ENCODE measurements at places on chromosomes 2 and 18.

- peak; percentile 90 for DNase-seq
Observed at GRCh38 chr2:149648282-149649030, 60.9 kb upstream of the MMADHC start.

GRCh38 chr18:10417664-10418063 lies 36.8 kb upstream of the APCDD1 start:
- no peak for DNase-seq

DNA sequence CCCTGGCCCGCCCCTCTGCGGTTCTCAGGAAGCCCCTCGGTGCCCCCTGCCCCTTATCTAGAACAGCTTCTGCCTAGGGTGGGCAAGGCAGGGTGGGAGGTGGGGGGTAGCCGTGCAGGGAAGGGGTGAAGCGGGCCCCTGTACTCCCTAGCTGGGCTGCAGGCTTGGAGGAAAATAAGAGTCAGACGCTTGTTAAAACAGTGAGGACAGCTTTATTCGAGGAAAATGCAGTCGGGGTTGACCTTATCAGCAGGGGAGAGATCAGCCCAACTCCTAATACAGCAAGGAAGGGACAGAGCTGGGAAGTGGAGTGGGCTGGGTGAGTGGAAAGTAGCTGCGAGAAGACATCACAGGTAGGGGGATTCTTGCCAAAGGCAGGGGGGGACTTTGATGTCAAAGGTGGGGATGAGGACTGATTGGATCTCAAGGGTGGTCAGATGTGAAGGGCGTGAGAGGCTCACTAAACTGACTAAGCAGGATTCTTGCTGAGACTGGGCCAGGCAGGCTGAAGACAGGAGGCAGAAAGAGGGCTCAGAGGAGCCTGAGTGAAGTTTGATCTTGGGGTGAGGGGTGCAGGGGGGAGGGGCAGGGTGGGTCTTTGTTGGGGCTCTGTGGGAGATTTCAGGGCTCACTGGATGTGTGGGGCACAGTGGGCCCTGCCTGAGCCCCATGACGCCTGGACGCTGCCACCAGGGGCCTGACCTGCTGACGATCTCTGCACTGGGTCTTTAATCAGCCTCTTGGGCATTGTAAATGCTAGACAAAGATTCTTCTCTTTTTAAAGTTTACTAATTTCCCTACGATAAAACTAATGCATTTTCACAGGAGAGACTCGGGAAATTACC lies 29.9 kb downstream of the HPCAL1 start:
- DNase-seq: peak; percentile 7

DNA sequence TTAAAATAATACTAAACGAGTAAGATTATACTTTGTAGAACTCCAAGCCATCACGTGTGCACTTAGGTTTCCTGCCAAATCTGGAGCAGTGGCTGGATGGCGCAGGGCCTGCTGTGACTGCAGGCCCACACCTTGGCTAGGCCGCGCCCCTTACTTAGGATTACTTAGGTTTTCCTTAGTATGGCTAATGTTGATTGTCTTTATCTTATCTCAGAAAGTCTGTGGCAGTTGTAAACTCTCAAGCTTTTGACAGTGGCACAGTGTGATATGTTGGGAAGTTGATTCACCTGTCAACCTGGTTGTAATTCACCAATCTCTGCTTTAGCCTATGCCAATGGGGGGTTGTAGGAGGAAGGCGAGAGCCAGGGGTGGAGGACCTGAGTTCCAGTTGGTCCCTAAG lies 208.4 kb downstream of the ZNF407 start:
- DNase-seq: no peak

DNA sequence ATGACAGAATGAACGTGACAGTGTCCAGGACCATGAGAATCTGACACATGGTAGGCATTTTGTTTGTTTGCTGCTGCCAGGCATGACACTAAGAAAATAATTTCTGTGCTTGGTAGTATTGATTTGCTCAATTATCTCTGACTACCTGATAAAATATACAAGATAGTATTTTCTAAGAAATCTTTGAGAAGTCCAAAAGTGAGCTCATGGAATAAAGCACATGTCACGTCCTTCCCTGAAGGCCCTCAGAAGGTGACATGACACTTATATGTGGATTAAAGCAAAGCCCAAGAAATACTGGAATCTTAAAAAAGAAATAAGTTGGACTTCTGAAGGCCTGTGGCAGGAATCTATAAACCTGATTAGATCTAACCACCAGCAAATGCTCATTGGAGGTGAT lies 3.8 kb upstream of the TTN start:
- DNase-seq: no peak

GRCh38 chr2:142803158-142803557 lies 74.3 kb upstream of the KYNU start:
- no peak for DNase-seq

DNA sequence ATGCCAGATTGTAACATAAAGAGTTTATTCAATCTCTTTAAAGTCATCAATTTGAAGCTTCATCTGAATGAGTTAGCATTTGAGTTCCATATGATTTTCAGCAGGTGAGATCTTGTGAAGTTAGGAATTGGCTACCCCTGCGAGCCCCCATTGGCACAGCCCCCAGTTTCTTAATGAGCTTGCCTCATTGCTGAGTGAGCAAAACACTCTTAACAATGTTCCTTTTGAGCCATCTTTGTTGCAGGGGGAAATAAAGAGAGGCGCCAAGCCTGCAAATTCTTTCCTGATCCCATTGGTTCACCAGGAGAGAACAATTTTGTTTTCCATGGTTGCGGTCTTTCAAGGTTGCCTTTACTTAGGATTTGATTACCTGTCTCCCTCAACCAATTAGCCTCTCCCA lies 18.7 kb downstream of the DPP10 start:
- no peak for DNase-seq

DNA sequence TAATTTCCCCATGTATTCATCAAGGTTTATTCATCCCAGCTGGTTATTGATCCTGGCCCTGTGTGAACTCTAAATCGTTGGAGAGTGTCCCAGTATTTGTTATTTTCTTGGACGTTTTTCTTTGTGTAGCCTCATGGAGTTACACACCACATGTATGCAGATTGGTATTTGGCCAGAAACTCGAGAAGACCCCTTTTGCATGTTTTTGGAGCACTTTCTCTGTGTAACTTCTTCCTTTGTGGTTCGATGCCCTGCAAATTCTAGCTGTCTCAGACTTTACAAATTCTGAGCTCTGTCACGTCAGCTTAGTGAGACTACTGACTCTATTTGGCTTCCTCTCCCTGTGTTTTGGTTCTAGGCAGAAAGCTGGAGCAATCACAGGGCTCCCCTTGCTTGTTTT lies 198.7 kb downstream of the MCFD2 start:
- no peak for DNase-seq

GRCh38 chr18:57890266-57890665 lies 87.2 kb upstream of the ATP8B1 start:
- DNase-seq: no peak

- no peak for DNase-seq
Observed at GRCh38 chr2:162382278-162382677, 38.3 kb downstream of the GCA start.

GRCh38 chr2:75476761-75477160 lies 84.0 kb downstream of the EVA1A start:
- peak; percentile 74 for DNase-seq

DNA sequence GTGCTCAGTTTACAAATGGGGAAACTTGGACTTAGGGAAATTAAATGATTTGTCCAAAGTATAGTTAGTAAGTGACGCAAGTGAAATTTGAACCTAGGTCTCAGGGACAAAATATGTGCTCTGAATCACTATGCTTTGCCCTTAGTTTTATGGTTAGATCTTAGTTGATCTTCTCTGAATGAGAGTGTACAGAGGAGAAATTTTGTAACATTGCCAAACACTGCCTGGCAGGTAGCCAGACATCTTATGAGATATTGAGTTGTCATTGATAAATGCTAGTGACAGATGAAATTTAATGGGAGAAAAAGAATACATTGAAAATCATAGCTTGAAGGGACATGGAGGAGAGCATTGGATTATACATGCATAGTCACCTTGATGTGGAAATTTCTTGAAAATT lies 91.4 kb downstream of the GALNT1 start:
- DNase-seq: no peak

GRCh38 chr18:36187193-36187825 lies at the start of gene MOCOS:
Gene MOCOS (plus strand): TSS chr18:36187497. CDS start chr18:36187540, 43 bp downstream.
- no peak for DNase-seq

- no peak for DNase-seq
Observed at GRCh38 chr2:130884503-130884902, 47.8 kb downstream of the ARHGEF4 start.

- DNase-seq: no peak
Observed at GRCh38 chr2:217085543-217085942, 225.7 kb upstream of the TNP1 start.

- no peak for DNase-seq
Observed at GRCh38 chr2:127462461-127462860, 44.2 kb downstream of the PROC start.

GRCh38 chr2:10912076-10912731 lies 470 bp downstream of the KCNF1 start:
- no peak for DNase-seq

- DNase-seq: no peak
Observed at GRCh38 chr18:12064086-12064763, 29.4 kb upstream of the ANKRD62 start.

DNA sequence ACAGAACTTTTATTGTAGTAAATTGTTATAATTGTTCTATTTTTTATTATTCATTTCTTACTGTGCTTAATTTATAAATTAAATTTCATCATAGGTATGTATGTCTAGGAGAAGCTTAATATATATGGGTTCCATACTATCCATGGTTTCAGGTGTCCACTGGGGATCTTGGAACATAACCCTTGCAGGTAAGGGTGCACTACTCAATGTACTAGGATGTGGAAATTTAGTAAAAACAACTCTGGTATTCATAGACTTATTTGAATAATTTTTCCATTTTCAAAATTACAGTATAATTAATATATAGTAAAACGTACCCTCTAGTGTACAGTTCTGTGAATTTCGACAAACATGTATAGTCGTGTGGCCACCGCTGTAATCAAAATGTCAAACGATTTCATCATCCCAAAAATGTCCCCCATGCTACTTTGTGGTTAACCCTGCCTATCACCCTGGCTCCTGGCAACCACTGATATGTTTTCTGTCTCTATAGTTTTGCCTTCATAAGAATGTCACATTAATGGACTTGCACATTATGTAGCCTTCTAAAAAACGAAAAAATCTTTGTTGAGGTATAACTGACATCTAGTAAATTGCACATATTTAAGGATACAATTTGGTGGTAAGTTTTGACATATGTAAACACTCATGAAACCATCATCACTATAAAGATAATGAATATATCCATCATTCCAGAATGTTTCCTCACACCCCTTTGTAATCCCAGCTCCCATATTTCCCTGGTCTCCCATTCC lies 45.7 kb downstream of the ARL5A start:
- no peak for DNase-seq

GRCh38 chr2:17717666-17718065 lies 35.9 kb downstream of the SMC6 start:
- DNase-seq: no peak

DNA sequence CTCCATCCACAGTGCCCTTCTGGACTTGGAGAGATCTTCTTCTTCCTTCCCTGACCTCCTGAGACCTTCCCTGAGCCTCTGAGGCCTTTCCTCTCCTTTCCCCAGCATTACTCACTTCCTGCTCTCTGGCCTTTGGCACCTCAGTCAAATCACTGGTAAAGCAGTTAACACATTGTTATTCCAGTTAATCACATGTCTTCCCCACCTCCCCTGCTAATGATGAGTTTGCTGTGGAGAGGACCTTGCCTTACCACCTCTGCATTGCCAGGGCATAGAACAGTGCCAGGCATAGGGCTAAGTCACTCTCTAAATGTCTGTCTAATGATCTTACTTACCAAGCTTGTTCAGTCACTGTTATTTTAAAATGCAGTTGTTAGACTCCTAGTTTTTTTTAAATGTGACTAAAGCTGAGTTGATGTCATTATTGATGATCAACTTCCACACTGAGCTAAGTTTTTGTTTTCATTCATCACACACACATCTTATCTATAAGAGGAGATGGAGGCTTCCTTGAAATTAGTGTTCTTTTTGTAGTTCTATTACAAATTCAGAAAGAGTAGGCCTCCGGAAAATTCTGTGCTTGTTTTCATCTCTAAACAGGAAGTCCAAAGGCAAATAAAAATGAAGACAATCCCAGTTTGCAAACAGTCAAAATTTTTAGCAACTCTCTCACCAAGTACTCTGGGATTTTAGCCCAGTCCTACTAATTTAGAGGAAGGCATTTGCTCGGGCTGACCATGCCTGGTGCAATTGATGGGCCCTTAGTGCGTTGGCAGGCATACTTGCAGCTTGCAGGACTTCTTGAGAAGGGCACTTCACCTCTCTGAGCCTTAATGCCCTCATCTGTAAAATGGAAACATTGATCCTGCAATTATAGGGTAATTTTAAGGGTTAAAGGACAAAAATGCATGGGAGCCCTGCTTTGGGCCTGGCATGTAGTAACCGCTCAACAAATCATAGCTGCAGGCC lies 113.7 kb upstream of the SPRED2 start:
- peak; percentile 13 for DNase-seq

GRCh38 chr2:196792865-196793264 lies 6.6 kb downstream of the GTF3C3 start:
- no peak for DNase-seq

GRCh38 chr18:10329101-10329500 lies 125.3 kb upstream of the APCDD1 start:
- DNase-seq: no peak

DNA sequence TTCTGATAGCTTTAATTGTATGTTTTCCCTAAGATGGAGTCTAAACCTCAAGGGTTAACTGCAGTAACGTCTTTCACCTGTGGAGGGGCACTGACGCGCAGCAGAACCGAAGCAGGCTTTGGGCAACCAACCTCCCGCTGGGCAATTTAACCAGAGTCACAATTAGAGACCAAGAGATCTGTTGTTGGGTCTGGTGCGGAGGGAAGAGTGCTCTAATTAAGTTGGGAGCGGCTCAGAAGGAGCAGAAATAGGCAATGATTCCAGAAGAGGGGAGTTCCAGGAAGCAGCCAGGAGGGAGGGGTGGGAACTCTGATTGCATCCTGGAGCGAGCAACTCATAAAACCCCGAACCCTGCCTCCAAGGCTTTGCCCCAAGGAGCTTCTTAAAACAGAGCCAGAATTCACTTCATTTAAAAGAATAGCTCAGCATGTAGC lies 245.8 kb downstream of the PAX3 start:
- DNase-seq: no peak

- DNase-seq: no peak
Observed at GRCh38 chr2:169649278-169649677, 44.9 kb downstream of the CFAP210 start.

- no peak for DNase-seq
Observed at GRCh38 chr2:201909961-201910361, 103.6 kb downstream of the CDK15 start.

DNA sequence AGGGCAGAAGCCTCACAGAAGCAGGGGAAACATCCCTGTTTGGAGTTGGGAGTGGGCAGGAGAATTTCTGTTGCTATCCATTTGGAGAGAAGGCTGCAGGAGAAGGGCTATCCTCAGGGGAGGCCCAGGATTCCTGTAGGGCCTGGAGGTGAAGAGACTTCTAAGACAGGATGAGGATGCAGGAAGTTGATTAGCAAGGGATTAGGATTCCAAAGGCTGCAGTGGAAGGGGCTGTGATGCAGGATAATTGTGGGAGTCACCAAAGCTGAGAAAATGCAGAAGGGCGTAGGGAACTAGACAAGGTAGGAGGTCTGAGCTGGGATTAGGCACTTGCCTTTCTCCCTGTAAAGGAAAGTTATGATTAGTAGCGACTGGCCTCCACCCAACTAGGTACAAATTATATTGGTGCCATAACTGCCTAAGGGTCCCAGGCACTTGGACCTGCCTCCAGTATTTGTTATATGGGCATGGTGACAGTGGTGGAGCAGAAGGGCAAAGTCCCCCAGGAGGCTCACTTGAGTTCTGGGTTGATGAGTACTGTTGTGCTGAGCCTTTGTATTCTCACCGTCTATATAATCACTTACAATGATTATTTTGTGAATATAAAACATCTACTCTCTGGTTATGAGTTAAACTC lies 96.4 kb upstream of the MSTN start:
- DNase-seq: no peak
